ENCODE measurements at places on chromosomes 5 and 9.

DNA sequence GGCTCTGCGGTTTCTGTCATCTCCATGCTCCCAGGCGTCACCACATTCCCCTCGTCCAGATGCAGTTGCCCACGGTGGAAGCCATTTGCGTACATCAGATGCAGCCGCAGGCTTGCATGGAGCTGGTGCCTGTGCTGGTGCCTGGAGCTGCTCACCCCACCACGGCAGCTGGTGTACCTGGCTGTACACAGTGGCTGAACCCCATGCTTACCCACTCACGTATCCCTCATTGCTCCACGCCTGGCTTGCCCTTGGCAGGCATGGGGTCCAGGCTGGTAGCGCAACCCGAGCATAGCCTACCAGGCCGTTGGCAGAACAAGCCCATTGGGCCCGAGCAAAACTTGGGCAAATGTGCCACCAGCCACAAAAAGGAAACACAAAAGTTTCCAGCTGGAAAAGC, 159.5 kb downstream of the GHR start:
- DNase-seq: no peak

- no peak for DNase-seq
Observed at GRCh38 chr5:83972236-83972635, 251.6 kb upstream of the HAPLN1 start.

DNA sequence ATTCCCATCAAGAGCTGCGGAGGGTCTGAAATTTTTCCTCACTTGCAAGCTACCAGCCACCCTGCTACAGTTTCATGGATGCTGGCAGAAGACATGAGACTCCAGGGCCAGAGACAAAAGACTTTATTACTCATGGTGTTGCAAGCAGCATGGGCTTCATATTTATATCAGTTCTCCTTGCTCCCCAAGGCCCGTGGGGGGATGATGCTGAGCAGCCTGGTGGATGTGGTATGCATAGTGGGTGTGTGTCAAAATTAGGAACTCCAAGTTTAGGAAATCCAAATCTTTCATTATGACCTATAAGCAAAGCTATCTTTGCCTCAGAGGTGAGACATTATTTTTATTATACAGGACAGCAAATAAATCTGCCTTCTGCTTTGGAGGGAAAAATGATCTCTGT, 105.7 kb upstream of the ALDH1B1 start:
- no peak for DNase-seq

GRCh38 chr5:36691696-36692371, 85.4 kb downstream of the SLC1A3 start:
- DNase-seq: no peak

DNA sequence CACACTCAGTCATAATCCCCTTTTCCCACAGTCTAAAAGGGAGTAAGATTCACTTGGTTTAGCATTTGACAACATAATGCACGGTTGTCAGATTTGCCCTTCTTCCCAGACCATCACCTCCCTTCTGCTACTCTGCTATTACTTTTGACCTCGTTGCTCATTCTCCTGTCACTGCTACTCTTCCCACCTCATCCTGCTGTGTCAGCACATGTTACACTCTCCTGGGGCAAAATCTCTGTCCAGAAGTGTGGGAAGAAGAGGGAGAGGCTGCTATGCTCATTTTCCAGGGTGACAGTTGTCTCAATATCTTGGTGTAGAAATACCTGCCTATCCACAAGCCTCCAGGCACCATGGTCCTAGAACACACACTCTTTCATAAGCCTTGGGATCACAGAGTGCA, 449.9 kb upstream of the PIK3R1 start:
- no peak for DNase-seq

DNA sequence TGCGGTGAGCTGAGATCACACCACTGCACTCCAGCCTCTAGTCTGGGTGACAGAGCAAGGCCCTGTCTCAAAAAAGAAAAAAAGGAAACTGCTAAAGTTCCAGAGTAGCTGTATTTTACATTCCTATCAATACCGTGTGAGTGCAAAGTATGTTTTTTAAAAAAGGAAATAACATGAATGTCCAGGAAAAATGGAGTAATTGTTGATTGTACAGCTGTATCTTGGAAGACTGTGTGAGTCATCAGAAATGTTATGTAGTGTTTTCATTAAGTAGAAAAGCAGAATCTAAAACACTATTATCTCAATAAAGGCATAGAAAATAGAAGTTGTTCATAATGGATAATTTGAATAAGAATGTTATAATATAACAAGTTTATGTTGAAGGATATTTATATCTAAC, 53.9 kb downstream of the ZCCHC7 start:
- no peak for DNase-seq

DNA sequence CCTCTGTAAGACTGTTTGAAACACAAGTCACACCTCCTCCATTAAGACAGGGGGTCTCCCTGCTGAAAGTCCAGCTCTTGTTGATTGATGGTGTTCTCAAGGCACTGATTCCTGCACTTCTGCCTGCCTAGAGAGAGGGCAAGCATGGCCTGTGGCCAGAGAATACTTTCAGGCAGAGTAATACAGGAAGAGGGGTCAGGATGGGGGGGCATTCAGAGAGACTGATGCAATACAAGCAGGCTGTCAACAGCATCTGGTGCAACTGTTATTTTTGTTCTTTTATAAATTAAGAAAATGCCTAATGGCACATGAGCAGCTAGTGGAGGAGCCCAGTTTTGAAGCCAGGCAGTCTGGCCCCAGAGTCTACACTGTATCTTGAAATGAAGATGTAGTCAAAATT, 302.2 kb downstream of the DIRAS2 start:
- no peak for DNase-seq

DNA sequence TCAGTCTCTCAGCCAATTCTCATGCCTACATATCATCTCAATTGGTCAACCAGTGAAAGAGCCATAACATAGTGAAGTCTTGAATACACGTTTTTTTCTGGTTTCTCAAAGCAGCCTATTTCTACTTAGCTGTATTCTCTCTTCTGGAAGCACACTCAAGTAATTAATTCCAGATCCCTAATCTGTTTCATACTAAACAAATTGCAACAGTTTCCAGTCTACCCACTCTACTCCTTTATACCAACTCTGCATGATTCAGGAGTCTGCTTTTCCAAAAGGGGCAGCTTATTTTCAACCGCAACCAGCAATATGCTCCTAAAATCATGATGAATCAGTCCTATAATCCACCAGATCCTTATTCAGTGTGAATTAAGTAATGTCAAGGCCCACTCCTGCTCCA, 211.7 kb downstream of the TLE1 start:
- no peak for DNase-seq

DNA sequence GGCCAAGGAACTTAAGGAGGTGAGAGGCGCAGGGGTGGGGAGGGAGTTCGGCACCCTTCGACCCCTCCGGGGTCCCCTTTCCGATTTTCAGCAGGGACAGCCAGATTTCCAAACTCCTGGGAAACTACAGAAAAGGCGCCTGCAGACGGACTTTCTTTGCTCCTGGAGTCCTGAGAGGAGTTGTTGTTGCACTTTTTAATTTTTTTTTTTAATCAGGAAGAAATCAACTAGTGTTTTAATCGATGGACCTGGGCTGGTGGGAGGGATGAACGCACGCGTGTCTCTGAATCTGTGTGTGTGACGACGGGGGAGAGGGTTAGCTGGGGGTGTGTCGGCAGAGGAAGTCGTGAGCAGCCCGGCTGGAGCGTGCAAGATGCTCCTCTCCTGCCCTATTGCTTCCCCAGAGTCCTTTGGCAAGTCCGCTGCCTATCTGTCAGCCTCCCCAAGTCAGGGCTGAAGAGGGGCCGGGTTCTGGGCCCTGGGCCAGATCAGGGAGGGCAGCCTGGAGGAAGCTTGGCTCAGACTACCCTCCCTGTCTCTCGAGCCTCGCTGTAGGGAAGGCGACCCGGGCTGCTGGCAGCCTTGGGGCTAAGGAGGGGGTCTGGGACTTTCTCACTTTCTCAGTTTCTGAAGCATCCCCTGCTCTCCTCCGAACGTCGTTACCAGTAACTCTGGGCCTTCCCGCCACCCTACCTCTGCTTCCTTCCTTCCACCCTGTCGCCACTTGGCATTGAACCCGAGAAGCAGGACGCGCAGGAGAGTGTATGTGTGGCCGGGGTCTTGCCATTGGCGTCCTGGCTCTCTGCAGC, 731 bp downstream of the PRR16 start:
- DNase-seq: no peak

- DNase-seq: no peak
Observed at GRCh38 chr5:138926688-138927448, 51.7 kb upstream of the LRRTM2 start.

DNA sequence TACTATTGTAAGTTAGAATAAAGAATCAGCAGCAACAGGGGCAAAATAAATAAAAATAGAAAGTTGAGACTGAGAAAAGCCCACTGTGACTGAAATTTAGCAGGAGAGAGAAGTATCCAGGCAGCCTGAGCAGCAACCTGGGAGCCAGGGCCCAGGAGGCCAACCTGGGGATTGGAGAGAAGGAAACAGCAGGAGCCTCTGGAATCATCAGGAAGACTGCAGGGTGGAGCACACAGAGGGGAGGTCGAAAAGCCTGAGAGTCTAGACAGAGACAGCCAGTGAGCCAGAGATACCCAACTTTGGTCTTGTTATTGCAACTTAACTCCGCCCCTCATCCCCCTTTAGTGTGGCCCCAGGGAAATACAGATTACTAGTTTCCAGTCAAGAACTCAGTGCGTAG, 98.6 kb downstream of the SLC1A3 start:
- DNase-seq: no peak

DNA sequence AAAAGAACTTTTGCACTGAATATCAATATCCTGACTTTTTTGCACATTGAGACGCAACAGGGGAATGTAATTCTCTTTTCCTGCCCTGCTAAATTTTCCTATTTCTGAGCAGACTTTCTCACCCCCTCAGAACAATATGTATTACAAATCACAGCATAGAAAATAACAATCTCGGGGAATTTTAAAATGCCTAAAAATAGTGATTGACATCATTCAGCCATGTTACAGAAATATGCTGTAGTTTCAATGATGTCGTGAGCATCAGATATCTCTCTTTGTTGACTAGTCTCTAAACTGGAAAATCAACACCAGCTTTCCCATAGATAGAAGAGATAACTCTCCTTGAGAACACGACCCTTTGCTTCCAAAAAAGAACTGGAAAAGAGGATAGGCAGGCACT, 166.7 kb downstream of the ZDHHC21 start:
- DNase-seq: no peak

- DNase-seq: no peak
Observed at GRCh38 chr5:60805463-60805862, 38.6 kb downstream of the ELOVL7 start.

DNA sequence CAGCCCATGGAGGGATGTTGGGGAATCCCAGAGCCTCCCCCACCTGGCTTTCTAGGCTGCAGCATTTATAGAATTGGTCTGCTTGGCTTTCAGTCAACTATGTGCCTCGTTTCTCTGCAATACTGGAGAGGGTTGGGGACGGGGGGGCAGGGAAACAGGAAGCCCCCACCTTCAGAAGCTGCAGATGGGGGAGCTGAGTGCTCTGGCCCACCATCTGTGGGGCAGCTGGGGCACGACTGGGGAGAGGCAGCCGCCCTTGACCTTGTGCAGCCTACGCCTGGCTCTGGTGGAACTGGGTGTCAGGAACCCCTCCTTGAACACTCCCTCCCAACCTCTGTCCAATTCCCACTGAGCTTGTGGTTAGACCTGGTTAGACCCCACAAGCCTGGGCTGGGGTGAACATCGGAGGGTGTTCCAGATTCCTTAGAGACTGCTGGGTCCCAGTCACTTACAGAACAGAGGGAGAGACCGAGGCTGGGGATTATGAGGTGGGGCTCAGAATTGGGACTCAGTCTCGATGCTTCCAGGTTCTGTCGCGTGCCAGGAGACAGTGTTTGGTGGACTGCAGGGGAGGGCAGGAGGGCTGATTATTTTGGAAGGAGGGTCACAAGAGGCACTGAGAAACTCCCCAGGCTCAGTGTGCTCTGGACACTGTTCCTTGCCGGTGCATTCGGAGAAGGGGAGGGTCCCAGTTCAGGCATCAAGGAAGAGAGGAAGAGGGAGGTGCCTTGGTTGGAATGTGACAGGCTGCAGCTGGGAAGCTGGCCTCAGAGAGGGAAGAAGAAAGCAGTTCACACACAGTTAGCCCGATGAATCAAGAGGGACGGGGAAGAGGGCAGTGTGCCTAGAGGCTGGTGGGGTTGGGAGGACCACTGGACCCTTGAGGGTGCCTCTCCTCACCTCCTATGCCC, 25.6 kb downstream of the COL27A1 start:
- no peak for DNase-seq

GRCh38 chr5:50791813-50792212, 125.4 kb downstream of the PARP8 start:
- DNase-seq: no peak

DNA sequence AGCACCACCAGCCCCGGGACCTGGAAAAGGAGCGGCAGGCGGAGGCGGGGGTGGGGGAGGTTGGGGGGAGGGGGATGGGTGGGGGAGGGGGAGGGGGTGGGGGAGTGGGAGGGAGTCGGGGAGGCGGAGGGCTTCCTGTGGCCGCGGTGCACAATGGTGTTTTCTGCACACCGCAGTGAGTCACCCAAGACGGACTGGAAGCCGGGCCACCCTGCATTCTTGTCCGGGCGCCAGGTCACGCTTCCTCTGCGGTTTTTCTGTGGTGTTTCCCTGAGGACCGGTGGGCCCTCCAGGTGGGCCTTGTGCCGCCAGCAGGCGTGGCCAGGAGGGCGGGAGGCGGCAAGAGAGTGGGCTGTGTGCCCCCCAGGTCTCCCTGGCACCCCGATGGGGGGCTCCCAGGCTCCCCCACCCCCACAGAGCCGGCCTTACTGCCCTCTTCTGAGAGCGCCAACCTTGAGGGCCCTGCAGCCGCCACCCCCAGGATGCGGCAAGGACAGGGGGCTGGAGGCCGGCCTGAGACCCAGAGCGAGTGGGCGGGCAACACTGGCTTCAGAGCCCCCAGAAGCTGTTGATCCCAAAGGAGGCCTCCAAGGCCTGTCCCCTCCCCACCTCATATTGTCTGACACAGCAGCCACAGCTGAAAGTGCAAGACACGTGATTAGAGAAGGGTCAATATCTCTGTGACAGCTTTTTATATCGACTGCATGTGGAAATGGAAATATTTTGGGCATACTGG, 11.1 kb downstream of the EXD3 start:
- DNase-seq: peak; percentile 53

- DNase-seq: no peak
Observed at GRCh38 chr5:132439521-132440089, 51.0 kb downstream of the IRF1 start.

- peak; percentile 1 for DNase-seq
Observed at GRCh38 chr5:135033901-135034235, at the start of gene PITX1. PITX1 (minus strand) TSS chr5:135034228; CDS start chr5:135033881, 347 bp downstream.

Measured in HS-27A (cell line).